ENCODE measurements at places on chromosomes 12 and 14.

GRCh38 chr12:131530422-131530821 lies 180.5 kb upstream of the SFSWAP start:
- no peak for DNase-seq

- DNase-seq = no peak
These were observed 76.1 kb downstream of the STON2 start for GRCh38 chr14:81324011-81324410.

GRCh38 chr12:78918268-78918667 lies 53.7 kb downstream of the SYT1 start:
- DNase-seq = no peak

- no peak for DNase-seq
These were observed 39.3 kb upstream of the CAPRIN2 start for GRCh38 chr12:30794020-30794419.

- DNase-seq = peak; percentile 46
These were observed 31.3 kb upstream of the SMUG1 start for GRCh38 chr12:54220092-54220557.

DNA sequence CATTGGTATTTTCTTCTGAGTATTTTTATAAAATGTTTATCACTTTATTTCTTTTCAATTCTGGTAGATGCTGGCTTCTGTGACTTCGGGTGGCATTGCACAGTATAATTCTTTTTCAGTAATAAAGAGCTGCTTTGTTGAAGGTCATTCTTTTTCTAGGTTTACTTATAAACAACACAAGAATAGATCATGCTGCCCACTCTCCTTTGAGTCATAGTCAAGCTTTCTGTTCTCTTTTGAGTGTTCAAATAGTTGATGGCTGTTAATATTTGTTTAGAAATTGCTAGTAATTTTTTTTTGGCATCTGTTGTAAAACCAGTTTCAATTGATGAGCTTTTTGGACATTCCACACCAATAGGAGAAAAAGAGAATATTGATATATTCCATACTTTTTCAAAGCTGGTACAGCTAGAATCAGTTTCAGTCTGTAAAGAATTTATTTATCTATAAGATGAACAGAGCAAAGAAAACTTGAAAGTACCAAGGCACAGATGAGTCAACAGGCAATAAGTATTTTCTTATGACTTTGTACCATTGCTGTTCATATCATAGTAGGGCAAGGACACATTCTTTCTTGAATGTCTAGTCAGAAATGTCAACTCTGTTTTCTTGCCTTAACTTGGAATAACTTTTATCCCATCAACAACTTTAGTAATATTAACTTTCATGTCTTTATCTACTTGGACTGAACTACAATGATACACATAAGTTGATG lies 513.0 kb upstream of the SEL1L start:
- DNase-seq = no peak

DNA sequence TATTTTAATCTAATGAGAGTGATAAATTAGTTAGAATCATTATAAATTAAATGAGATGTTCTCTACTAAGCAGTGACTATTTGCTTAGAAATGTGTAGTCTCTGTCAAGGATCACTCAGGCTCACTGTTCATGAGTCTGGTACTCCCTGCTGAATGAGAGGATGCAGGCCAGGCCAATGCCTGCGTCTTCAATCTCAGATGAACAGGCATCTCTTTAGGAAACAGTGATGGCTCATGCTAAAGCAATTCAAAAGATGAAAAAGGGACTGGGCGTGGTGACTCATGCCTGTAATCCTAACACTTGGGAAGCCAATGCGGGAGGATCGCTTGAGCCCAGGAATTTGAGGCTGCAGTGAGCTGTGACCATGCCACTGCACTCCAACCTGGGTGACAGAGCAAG lies 106.8 kb downstream of the ZFC3H1 start:
- DNase-seq = no peak

DNA sequence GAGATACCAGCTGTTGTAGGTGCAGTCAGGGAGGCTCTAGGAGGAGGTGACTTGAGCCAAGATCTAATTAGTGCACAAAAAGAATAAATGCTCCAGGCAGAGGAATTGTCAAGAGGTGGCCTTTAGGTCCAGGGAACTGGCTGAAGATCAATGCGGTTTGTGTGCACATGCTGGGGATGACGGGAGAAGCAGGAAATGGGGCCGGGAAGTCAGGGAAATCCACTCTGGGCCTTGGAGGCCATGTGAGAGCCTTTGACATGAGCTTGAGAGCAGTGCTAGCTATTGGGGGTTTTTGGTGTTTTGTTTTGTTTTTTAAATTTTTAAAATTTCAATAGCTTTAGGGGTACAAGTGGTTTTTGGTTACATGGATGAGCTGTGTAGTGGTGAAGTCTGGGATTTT lies 67.4 kb downstream of the MVK start:
- no peak for DNase-seq

GRCh38 chr12:41683513-41684240 lies 461.0 kb downstream of the GXYLT1 start:
- DNase-seq = no peak

DNA sequence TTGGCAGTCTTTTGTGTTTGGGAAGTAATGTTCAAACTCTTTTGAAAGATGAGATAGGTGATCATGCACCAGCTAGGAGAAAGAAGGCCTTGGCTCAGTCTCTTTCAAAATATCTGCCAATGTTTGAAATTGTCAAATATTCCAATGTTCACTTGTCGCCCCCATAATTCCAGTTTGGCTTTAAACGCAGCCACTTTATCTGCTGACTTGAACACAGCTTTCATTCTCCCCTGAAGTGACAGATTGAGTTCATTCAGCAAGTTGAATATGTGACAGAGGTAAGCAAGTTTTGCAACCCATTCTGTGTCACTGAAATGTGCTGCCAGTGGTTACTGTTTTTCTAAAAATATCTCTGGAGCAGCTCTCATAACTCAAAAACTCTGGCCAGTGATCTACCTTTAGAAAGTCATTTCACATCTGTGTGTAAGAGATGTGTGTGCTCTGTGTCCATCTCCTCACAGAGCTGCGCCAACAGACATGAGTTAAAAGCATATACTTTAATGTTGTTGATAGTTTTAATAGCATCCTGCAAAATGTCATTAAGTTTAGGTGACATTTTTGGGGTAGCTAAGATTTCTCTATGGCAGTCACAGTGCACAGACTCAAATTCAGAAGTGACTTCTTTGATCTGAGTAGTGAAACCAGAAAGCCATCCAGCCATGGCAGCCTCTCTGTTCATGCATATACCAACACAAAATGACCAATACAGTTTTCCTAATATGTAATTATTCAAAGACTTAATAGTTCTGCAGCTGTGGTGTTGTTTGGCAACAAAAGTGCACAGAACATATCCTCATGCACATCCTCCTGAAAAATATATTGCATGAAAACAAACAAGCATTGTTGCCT lies 614.3 kb upstream of the MIS18BP1 start:
- DNase-seq = no peak

DNA sequence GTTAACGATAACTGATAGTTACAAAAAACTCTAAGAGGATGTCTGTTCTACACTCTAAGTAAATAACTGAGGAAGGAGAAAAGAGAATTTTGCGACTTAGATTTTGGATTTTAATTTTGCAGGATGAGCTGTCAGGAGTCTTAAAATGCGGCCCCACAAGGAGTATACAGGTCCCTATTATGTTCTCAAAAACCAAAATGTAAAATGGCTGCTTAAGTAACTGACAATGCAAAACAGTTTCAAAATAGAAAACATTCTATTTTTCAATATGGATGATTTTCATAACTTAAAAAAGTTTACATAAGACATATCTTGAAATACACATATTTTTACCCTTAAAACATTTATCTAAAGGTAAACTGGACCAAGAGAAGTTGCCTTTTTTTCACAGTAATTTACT lies 2.6 kb downstream of the CD69 start:
- no peak for DNase-seq

- DNase-seq = no peak
These were observed 26.4 kb downstream of the TBC1D15 start for GRCh38 chr12:71865757-71866536.

DNA sequence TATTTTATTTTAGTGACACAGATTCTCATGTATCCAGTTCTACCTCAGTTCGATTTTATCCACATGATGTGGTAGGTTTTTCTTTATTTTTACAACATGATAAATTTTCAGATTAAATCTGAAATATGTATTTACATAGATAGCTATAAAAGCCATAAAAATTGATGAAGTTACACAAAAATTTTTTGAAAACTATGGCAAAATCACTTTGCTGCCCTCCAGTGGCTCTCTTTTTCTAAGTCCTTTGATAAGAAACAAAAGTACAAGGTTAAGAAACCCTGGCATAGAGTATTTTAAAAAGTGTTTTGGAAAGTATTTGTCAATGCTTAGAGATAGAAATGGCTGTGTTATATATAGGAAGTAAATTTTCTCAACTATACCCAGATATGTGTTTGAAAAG lies 104.2 kb downstream of the PCNX1 start:
- no peak for DNase-seq

DNA sequence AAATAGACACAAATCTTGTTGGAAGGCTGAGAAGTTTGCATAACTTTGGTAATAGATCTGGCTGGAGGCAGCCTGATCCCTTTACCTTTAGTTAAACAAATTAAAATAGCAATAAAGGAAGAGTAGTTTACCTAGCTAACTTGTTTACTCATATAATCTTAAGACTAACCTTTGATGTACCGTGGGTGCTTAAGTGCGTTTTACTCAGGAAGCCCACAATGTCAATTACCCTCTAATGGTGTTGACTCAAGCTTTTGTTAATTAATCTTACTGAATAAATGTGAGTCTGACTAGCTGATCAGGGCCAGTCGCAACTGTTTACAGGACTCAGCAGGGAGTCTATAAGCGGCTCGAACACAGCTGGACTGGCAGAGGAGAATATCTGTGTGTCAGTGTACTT lies 51.5 kb downstream of the FAR2 start:
- DNase-seq = no peak

DNA sequence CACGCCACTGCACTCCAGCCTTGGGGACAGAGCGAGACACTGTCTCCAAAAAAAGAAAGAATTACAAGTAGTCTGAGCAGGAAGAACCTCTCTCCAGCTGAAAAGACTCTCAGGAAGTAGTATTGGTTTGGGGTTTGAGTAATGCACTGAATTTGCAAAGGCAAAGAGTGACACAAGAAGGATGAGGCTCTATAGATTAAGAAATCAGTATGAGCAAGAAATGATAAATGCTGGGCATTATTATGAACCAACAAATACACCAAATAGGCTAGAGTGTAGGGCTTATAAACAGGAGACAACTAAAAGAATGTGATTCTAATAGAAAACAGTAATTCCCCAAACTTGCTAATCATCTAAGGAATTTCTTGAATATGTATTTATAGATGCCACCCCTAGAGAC lies 2.6 kb upstream of the SLC35E3 start:
- no peak for DNase-seq

DNA sequence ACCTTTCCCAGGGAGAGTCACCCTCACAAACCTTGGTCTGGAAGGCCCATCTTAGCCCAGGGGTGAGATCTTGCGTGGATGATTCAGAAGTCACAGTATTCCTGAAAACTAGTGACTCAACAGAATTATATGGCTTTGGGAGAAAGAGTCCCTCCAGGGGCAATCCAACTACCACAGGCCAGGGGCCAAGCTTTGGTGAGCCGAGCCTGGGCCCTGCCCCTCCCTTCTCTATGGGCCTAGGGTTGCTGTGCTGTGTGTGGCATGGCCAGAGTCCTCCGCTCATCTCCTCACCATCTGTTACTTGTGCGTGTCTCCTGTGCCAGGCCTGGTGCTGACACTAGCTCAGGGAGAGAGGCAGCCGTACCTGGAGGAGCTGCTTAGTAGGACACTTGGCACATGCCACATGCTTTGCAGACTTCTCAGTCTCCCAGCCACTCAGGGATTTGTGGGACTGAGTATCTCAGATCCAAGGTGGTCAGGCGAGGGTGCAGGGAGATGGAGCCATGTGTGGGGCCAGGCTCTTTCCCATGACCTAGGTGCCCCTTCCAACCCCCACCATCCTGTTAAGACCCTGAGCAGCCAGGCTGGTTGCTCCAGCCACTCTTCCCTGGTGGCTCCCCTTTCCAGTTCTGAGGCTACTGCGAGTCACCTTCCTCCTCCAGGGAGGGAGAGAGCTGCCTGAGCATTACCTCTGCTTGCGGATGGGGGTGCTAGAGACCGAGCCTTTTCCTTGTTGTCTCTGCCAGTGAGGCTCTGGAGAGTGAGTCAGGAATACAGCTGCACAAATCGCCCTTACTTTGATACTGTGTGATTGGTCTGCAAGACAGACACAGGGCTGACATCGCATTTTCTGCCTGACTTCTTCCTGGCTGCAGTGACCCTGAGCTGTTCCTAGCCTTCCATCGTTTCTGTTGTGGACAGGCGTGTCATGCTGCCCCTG lies 94.1 kb downstream of the SLC25A47 start:
- DNase-seq = no peak

GRCh38 chr14:95817271-95817670 lies 59.4 kb upstream of the TUNAR start:
- DNase-seq = no peak

GRCh38 chr12:16587110-16587453 lies 18.9 kb downstream of the LMO3 start:
- DNase-seq = no peak

GRCh38 chr12:1517734-1518525 lies 76.5 kb downstream of the FBXL14 start:
- DNase-seq = no peak
